Neural progenitor cell (in vitro differentiated cells): ENCODE measurements at places on chromosomes 3 and 15. TPM values are rescaled to one million over a fixed set of nuclear protein-coding genes. Genes with fewer than 3 reads are reported as not detected.

- H3K27ac ChIP-seq, result peak overlapping the region; percentile 4
- H3K36me3 ChIP-seq, result no peaks in the 10 kb centered on the region
- peaks cover 35% of the 10 kb centered on the region for H3K27me3 ChIP-seq
- H3K4me3 ChIP-seq, result peak overlapping the region; percentile 28
These were observed 3.2 kb upstream of the BMF start for GRCh38 chr15:40111888-40112287.

GRCh38 chr3:6679510-6679909 is 181.4 kb upstream of the GRM7 start:
- H3K4me3 ChIP-seq, result no peak overlapping the region
- H3K27me3 ChIP-seq, result no peaks in the 10 kb centered on the region
- no peaks in the 10 kb centered on the region for H3K36me3 ChIP-seq
- no peak for DNase-seq
- no peak overlapping the region for H3K27ac ChIP-seq

DNA sequence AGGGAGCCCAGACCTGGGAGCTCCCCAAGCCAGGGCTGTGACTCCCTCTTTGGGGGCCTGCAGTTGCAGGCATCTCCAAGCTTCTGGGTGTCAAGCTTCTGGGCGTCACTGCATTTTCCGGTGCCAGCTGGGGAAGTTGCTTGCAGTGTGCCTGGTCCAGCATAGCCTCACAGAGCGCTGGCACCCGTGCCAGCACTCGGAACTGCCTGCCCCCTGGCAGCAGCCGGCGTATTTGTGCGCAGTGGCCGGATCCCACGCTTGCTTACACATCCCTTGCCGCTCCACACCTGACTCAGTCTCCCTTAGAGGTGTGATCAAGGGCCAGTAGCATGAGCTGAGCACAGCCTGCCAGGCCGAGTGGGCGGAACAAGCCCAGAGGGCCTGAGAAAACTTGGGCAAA is 37.0 kb downstream of the COMMD2 start:
- H3K27ac ChIP-seq, result no peak overlapping the region
- no peaks in the 10 kb centered on the region for H3K27me3 ChIP-seq
- no peak for DNase-seq
- H3K4me1 ChIP-seq, result no peaks in the 10 kb centered on the region
- H3K36me3 ChIP-seq, result no peaks in the 10 kb centered on the region
- H3K4me3 ChIP-seq, result no peak overlapping the region

DNA sequence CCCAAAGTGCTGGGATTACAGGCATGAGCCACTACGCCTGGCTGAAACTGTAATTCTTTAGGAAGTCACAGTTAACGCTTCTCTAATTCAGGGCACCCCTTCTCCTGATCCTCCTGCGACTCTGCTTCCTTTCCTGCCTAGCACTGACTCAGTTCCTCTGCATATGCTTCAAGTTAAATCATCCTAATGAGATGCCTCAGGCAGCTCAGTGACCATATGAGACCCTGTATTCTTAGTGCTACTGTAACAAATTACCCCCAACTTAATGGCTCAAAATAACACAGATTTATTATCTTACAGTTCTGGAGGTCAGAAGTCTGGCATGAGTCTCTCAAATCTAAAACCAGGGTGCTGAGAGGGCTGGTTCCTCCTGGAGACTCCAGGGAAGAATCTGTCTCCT is 271.8 kb upstream of the LYSMD4 start:
- no peaks in the 10 kb centered on the region for H3K27me3 ChIP-seq
- H3K36me3 ChIP-seq, result no peaks in the 10 kb centered on the region
- H3K27ac ChIP-seq, result no peak overlapping the region
- H3K4me1 ChIP-seq, result peaks cover 7% of the 10 kb centered on the region
- H3K4me3 ChIP-seq, result no peak overlapping the region

- DNase-seq, result peak; percentile 71
- H3K27me3 ChIP-seq, result no peaks in the 10 kb centered on the region
- no peak overlapping the region for H3K27ac ChIP-seq
- H3K36me3 ChIP-seq, result no peaks in the 10 kb centered on the region
- H3K4me3 ChIP-seq, result no peak overlapping the region
- H3K4me1 ChIP-seq, result peaks cover 22% of the 10 kb centered on the region
These were observed 27.6 kb downstream of the SPTBN5 start for GRCh38 chr15:41866263-41866703.

DNA sequence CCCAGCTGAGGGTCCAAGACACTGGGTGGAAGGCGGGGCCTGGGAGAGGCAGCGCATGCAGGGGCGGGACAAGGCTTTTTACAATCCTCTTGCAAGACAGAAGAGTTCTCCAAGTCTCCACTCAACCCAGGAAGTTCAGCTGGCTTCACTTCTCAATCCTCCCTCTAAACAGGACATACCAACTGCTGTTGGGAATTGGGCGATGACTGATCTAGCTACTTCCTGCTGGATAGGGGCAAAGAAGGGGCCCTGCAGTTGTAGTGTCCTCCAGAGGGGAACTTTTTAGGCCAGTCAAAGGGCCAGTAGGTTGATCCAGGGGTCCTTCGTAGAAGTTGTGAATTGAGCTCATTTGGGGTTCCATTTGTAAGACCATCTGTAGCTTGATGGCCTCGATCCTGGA is 94.6 kb upstream of the TERB2 start:
- H3K27me3 ChIP-seq, result no peaks in the 10 kb centered on the region
- no peaks in the 10 kb centered on the region for H3K4me1 ChIP-seq
- no peaks in the 10 kb centered on the region for H3K36me3 ChIP-seq
- no peak overlapping the region for H3K4me3 ChIP-seq
- no peak overlapping the region for H3K27ac ChIP-seq

DNA sequence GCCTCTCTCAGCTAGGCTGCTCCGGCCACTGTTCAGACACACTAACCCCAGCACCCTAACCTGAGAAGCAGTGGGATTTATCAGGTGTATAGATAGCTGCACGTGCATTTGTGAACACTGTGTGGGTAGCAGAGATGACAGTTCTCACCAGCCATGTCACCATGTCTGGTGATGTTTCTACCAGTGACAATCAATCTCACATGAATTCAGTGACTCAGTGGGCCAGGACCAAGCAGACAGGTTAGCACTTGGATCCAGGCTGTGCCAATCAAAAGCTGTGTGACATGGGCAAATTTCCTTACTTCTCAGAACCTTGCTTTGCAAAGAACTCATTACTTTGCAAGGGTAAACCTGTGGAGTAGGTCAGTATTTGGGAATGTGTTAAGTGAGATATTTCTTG is 65.3 kb upstream of the GATM start:
- no peak overlapping the region for H3K4me3 ChIP-seq
- H3K36me3 ChIP-seq, result no peaks in the 10 kb centered on the region

DNA sequence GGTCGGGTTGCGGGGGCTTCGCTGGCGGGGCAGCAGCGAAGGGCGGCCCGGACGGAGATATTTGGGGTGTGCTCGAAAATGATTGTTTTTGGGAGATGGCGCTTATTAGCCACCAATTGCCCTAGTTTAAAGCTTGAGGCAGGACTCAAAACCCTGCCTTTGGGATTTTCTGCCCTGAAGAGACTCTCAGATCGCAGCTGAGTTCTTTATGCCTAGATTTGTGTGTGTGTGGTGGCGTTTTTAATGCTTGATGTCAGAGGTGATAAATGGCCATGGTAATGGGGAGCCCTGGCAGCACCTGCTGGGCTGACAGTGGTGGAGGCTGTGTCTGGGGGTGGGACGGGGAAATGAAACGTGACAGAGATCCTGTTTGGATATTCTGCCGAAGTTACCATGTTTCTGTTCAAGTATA is 604 bp downstream of the KCTD6 start:
- DNase-seq, result no peak
- no peaks in the 10 kb centered on the region for H3K27me3 ChIP-seq
- H3K36me3 ChIP-seq, result no peaks in the 10 kb centered on the region
- H3K27ac ChIP-seq, result no peak overlapping the region

- no peak overlapping the region for H3K4me3 ChIP-seq
- no peak overlapping the region for H3K27ac ChIP-seq
- no peaks in the 10 kb centered on the region for H3K36me3 ChIP-seq
- DNase-seq, result no peak
These were observed 15.0 kb downstream of the PRKAR2A start for GRCh38 chr3:48832684-48833083.

DNA sequence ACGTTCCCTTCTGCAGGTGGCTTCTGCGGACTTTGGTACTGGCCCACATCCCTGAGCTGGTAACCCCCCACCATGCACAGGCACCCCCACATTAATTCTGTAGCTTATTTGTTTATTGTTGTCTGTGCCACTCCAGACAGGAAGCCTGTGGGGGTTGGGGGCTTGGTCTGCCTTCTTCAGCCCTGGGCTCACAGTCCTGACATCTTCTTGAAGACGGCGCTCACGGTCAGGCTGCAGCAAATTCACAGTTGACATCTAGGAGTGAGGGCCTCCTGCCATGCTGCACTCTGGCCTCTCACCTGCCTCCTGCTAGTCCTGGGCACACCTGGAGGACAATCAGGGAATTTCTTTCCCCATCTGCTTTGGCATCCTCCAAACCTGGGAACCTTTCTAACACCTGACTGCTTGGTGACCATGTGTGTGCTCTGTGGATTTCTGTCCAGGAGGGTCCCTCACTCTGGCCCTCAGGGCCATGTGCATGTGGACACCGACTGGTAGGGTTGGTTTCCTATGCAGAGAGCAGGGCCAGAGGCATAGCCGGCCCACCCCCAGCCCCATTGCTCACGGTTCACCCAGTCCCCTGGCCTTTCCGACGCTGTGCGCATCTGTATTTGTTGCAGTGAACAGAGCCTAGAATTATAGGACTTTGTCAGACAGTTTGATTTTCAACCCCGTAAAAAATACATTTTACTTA is 68.8 kb downstream of the APBA2 start:
- H3K27ac ChIP-seq, result peak overlapping the region; percentile 80
- H3K4me3 ChIP-seq, result no peak overlapping the region
- peaks cover 19% of the 10 kb centered on the region for H3K4me1 ChIP-seq
- H3K36me3 ChIP-seq, result no peaks in the 10 kb centered on the region
- H3K27me3 ChIP-seq, result no peaks in the 10 kb centered on the region

- H3K4me3 ChIP-seq, result no peak overlapping the region
- no peak for DNase-seq
- no peaks in the 10 kb centered on the region for H3K27me3 ChIP-seq
- H3K4me1 ChIP-seq, result no peaks in the 10 kb centered on the region
- no peaks in the 10 kb centered on the region for H3K36me3 ChIP-seq
These were observed 18.9 kb downstream of the STT3B start for GRCh38 chr3:31551646-31552045.

DNA sequence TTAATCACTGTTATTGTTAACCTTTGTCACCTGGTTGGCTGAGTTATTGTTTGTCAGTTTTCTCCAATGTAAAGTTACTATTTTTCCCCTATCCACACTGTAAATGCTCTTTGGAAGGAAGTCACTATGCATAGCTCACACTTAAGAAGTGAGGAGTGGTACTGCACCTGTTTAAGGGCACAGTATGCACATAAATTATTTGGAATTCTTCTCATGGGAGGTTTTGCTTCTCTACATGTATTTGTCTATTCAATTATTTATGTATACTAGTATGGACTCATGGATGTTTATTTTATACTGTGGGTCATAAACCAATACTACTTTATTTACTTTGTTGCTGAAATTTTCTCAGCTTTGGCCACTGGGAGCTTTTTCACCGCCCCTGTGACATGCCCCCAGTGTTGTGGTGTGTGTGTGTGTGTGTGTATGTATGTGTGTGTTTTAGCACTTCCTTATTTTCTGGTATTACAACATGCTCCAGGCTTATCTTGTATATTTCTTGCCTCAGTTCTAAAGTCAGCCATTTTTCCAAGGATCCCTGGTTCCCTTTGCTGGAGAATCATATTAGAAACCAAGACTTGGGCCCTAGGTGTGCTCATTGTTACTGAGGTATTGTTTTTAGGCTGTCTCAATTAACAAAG is 290.5 kb downstream of the KBTBD8 start:
- H3K27me3 ChIP-seq, result no peaks in the 10 kb centered on the region
- no peak overlapping the region for H3K4me3 ChIP-seq
- no peaks in the 10 kb centered on the region for H3K4me1 ChIP-seq

- H3K36me3 ChIP-seq, result no peaks in the 10 kb centered on the region
- no peaks in the 10 kb centered on the region for H3K27me3 ChIP-seq
- H3K27ac ChIP-seq, result no peak overlapping the region
- no peak for DNase-seq
These were observed 1016.0 kb downstream of the MCTP2 start for GRCh38 chr15:95247071-95247984.

DNA sequence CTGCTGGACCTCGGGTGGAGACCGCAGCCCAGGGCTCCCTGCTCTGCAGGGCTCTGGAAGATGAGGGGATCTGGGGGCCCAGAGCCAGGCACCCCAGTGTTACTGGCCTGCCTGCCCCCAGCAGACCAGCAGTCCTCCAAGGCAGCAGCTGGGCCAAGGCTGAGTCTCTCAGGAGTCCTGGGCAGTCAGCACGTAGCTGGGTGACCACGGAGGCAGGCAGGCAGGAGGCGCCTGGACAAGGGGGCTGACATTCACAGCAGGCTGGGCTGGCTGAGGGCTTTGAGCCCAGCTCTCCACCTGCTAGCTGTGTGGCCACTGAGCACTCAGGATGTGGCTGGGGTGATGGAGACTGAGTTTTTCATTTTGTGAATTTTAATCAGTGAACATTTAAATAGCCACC is 67.9 kb downstream of the IQSEC1 start:
- no peaks in the 10 kb centered on the region for H3K36me3 ChIP-seq
- no peak overlapping the region for H3K27ac ChIP-seq
- no peaks in the 10 kb centered on the region for H3K27me3 ChIP-seq
- H3K4me1 ChIP-seq, result peaks cover 16% of the 10 kb centered on the region

DNA sequence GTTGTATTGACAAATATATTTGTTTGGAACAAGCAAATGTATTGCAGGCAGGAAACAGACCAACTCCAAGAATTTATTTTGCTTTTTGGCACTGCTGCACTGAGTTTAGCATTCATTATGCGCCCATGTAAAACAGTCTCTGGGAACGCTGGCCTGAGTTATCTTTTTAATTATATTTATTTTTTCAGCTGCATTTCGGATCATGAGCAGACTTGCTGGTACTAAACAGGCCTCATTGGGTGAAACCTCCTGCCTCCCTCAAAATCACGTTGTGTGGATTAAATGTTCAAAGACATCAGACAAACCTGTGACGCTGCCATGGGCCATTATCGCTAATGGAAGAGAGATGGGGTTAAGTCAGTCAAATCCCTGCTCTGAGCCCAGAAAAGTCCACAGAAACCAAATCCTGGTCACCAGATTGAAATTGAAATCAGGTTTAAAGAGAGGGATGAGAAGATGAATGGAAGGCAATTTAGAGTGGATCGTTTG is 511.1 kb upstream of the PROK2 start:
- no peaks in the 10 kb centered on the region for H3K4me1 ChIP-seq
- H3K36me3 ChIP-seq, result no peaks in the 10 kb centered on the region
- H3K27me3 ChIP-seq, result no peaks in the 10 kb centered on the region
- no peak for DNase-seq

DNA sequence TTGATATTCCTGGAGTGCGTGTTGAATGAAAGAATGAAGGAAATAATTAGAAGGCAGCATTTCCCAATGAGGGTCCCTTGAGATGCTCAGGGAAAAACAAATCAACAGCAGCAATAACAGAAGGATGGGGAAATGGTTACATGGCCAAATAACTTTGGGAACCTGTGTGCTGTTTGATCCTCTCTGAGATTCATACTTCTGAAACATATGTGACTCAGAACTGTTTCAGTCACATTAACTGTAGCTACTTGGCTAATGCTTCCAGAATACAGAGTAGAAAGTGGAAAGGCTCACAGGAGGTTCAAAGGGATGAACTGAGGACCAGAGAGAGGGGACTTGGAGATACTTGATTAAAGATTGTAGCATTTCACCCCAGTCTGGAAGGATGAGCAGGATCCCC is 258.2 kb downstream of the SLCO3A1 start:
- H3K4me3 ChIP-seq, result no peak overlapping the region
- H3K27ac ChIP-seq, result no peak overlapping the region
- DNase-seq, result no peak
- H3K27me3 ChIP-seq, result no peaks in the 10 kb centered on the region
- H3K4me1 ChIP-seq, result peaks cover 20% of the 10 kb centered on the region

The MITF gene
- 0.09 TPM in 1 of 2 replicates, not detected in the other for total RNA-seq

The CASR gene
- not detected in 2 replicates for total RNA-seq

The RASGRP1 gene
- 2.5 and 3.8 TPM in 2 replicates for total RNA-seq

The HTR3E gene
- total RNA-seq, result not detected in 2 replicates

The CYP8B1 gene
- total RNA-seq, result not detected in 2 replicates

The GPR27 gene
- 18.3 and 19.4 TPM in 2 replicates for total RNA-seq

The LRRK1 gene
- 0.43 TPM in 1 of 2 replicates, not detected in the other for total RNA-seq

The RHCG gene
- not detected in 2 replicates for total RNA-seq
